Ovary (tissue), 10 donors: ENCODE measurements at places on chromosomes 6 and 20.

GRCh38 chr6:51684603-51685002 lies 402.8 kb downstream of the PKHD1 start:
- DNase-seq: no peak

DNA sequence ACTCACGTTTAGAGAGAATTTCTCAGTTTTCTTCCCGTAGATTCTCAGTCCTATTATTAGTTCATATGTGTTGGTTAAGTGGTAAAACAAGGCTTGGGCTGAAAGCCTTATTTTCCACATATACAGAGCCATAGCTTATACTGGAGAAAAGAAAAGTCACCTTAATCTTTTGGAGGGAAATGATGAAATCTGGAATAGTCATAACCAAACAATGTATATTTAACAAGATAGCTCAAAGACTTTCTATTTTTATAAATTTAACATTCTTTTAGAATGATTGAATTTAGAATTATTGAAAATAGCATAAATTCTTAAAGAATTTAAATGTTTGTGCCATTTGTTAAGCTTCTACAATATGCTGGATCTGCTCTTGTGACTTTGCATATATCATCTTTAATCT lies 85.8 kb downstream of the CDKAL1 start:
- DNase-seq: no peak

GRCh38 chr6:45605971-45606370 lies 228.2 kb upstream of the SUPT3H start:
- no peak for DNase-seq

DNA sequence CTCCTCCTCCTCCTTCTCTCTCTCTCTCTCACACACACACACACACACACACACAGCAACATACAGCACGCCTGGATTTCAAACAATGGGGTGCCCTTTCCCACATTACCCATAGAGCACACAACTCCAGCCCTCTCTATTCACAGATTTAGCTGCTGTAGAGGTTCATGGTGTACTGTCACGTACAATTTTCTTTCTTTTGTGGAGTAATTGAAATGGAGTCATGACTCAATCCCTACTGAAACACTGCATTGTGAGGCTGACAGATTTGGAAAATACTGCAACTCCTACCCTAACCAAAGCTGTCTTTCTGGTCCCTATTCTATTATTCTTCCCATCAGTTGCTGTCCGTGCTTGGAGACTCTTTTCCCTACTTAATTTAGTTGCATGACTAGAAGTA lies 166.9 kb downstream of the EDN1 start:
- no peak for DNase-seq
